ENCODE measurements at places on chromosomes 5 and 9.

DNA sequence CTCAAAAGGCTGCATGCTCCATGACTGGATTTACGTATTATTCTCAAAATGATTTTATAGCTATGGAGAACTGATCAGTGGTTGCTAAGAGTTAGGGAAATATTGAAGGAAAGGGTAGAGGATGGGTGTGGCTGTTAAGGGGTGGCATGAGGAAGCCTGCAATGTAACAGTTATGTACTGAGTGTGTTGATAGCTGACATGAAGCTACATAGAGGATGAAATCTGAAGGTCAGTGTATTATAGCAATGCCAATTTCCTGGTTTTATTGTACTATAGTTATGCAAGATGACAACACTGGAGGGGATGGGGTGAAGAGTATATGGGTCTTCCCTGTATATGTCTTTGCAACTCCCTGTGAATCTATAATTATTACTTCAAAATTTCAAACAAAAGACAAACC is 51.0 kb downstream of the TMEM245 start:
- DNase-seq: no peak

DNA sequence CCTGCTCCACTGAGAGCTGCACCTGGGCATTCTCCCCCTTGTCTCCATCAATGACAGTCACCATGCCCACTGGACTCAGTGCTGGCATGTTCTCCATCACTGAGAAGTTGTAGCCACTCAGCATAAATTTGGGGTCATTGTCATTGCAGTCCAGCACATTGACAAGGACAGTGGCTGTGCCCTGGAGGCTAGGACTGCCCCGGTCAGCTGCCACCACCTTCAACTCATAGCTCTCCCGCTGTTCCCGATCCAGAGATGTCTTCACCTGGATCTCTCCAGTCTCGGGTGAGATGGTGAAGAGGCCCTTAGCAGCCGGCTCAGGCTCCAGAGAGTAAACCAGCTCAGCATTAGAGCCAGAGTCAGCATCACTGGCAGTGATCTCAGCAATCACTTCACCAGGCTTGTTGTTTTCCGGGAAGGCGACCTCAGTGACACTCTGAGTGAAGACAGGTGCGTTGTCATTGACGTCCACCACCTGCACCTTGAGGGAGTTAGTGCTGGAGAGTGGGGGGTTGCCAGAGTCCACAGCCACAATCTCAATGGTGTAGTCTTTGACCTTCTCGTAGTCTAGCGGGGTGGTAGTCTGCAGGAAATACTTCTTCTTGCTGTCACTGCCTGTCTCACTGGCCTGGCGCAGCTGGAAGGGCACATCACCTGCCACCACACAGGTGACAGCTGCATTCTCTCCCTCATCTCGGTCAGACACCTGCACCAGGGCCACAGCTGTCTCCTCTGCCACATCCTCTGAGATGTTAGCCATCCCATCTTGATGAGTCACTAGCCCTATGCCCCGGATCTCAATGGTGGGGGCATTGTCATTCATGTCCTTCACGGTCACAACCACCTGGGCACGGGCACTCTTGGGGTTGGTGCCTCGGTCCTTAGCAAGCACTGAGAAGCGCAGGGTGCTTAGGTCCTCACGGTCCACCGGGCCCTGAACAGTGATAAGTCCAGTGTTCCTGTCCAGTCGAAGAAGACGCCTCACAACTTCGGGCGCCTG is 13.5 kb downstream of the PCDH1 start:
- DNase-seq: no peak

DNA sequence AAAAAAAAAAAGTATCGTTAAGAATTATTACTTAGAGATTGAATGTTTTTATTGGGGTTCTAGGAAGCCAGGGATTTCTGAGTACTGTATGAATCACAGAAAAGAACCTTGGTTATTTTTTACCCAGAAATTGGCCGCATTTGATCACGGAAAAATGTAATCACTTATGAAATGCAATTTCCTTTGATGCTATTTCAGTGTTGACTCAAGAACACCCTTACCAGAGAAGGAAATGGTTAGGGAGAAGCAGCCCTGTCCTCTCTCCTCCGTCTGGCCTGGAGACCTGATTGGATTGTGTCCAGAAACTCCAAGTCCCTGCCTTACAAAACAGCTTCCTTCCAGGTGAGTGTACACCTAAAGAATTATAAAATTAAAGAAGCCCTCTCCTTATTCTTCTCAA is 116.7 kb downstream of the MED10 start:
- DNase-seq: no peak

- no peak for DNase-seq
These were observed 8.3 kb upstream of the SUSD3 start for GRCh38 chr9:93050231-93050630.

- peak; percentile 67 for DNase-seq
These were observed 13.1 kb upstream of the IFNA5 start for GRCh38 chr9:21317956-21318923.

GRCh38 chr5:61631438-61631941 is 299.4 kb downstream of the ZSWIM6 start:
- no peak for DNase-seq

DNA sequence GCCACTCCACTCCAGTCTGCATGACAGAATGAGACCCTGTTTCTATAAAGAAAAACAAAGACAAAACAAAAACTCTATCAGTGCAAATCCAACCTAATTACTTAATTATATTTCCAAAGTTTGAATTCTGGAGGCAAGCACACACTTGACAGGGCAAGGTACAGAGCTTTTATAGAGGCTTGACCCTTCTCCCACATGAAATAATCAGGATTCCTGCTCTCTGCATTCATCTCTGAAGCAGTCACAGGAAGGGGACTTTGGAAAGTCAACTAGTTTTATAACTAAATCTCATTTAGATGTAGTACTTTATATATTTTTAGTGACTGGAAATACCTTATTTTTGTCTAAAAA is 91.9 kb upstream of the CHD1 start:
- peak; percentile 57 for DNase-seq

- DNase-seq: peak; percentile 71
These were observed 83.6 kb upstream of the TNFSF8 start for GRCh38 chr9:115013998-115014397.

DNA sequence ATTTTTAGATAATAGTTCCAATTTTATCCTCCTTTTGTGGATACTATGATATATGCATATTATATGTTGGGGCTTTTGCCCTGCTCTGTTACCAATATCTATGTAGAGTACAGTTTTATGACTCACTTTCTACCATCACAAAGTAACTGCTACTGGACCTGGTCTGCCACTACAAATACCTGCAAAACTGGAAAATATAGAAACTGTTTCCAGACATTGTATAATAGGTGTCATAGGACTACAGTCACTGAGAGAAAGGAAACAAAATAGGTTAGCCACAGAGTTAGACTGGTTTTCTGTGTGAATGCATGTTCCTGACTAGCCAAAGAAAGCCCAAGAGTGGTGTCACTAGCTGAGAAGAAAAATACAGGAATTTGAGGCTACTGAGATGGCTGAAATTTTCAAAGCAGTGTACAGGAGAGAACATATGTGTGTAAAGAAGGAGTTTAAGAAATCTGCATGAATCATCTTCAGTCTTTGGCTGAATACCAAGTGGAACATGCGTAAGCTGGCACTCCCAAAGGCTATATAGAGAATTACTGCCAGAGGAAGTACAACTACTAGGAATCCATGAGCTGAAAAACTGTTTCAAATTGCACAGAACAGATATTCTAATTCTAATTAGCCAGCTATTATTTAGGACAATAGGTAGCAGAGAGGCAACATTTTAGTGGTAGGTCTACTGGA is 29.0 kb upstream of the FAM174A start:
- DNase-seq: peak; percentile 37

- DNase-seq: no peak
These were observed 173.0 kb upstream of the PDE4D start for GRCh38 chr5:60066502-60066901.
